CD4-positive, alpha-beta T cell treated with Interleukin-2 at 100 ng/mL for 4 hours (primary cell): ENCODE measurements at places on chromosomes 6 and 20.

DNA sequence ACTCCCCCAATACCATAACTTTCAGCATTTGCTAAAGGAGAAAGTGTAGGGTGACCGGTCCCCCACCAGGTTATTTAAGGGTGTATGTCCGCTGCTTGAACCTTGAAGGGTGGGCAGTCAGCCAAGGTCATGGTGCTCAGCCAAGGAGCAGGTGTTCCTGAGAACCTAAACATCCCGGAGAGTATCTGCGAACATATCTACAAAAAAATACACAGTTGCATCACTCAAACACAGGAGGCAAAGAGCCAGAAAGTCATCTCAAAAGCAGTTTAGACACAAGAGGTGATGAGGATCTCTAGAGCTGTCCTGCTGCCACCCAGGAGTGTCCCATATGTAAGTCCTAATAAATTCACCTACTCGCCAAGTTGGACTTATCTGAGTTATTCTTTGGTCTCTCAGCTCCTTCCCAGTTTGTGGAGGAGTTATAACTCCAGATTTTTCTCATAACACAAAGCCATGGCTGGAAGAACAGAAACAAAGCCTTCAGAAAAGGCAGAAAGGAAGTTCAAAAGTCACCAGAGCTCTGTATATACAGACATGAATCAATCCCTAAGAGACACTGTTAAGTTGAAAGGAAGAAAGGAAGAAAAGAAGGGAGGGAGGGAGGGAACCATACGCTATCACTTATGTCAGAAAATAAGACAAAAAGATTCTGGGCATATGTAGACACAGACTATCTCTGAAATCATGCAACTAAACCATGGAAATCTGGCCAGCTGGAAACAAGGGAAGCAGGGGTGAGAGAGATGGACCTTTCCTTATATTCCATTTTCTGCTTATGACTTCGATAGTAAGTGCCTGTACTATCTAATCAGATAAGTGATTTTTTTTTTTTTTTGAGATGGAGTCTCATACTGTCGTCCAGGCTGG lies 11.3 kb downstream of the MBOAT1 start:
- DNase-seq = no peak

GRCh38 chr6:72534236-72534635 lies 87.6 kb upstream of the KCNQ5 start:
- no peak for DNase-seq

DNA sequence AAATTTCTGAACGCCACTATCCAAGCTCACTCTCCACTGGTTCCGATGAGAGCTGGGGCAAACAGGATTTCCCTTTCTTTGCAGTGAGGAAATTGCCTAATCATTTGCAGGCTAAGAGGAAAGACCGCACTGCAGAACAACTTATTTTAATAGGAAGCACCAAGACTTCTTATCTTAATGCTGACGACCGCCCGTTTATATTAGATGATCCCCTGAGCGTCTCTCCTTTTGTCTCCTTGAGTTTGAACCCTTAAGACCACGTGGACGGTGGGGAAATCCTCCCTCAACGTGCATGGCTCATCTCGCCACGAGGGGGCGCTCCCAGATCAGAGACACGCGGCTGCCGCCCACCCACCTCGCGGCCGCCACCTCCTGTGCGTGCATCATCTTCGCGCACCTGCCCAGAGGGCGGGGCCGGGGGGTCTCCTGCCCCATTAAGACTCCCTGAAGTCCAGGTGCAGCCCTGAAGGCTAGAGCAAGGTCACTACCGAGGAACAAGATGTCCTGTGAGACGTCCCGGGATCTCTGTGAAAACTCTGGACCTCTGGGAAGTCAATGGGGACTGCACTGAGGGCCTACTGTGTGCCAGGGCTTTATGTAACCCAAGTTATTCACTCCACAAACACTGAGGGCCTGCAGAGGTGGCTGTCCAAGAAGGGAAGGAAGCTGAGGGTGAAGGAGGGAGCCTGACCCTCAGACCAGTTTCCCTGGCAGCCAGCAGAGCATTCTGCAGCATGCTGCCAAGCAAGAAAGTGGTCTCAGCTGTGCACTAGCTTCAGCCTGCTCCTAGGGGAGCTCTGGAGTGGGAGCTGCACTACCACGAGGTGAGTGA lies 28.1 kb downstream of the PDYN start:
- peak; percentile 57 for DNase-seq

- DNase-seq = no peak
Observed at GRCh38 chr6:39055661-39056060, 7.1 kb downstream of the GLP1R start.

DNA sequence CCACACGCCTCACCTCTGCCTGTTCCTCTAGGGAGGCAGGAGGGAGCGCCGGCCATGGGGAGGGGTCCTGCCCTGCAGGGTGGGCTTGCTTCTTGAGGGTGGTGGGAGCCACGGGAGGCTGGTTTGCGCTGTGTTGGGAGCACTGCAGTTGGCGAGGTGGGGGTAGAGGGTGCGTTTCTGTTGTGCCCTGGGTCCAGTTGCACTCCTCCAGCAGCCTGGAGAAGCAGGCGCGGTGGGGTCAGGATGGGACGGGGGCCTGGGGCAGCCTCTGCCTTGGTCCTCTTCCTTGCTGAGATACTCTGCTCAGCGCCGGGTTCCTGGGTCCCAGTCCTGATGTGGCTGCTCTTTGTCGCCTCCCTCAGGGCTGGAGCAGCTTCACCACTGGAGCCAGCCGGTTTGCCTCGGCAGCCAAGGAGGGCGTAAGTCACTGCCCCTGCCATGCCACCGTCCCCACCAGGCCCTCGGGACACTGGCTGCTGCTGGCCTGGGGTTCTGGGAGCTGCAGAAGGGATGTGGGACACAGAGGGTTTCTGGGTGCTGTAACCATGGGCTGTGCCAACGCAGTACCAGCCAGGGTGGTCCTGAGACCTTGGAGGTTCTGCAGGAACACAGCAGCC lies 8.4 kb downstream of the ARFGAP1 start:
- DNase-seq = no peak

DNA sequence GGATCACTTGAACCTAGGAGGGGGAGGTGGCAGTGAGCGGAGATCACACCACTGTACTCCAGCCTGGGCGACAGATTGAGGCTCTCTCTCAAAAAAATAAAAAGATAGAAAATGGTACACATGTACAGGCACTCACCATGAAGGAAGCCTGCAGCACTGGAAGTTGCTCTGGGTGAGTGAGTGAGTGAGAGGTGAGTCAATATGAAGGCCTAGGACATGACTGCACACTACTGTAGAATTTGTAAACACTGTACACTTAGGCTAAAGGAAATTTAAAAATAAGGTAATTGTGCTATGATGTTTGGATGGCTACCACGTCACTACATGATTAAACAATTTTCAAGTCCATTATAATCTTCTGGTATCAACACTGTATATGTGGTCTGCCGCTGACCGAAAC lies 216.2 kb downstream of the FOXC1 start:
- DNase-seq = no peak

DNA sequence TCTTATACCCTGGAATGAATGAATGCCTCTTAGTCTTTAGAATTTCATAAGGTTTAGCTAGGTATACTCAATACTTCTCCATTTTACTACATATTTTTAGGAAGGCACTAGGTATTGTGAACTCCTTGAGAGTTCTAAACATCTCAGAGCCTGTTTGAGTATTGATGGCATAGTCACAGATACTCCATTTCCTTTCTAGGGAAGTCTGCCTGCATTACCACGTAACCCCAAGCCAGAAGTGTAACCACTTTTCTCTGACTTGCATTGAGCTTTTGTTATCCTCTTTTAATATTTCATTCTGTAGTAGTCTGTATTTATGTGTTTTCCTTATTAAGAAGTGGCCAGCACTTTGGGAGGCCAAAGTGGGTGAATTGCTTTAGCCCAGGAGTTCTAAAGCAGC lies 12.2 kb downstream of the TOP1 start:
- DNase-seq = peak; percentile 16

DNA sequence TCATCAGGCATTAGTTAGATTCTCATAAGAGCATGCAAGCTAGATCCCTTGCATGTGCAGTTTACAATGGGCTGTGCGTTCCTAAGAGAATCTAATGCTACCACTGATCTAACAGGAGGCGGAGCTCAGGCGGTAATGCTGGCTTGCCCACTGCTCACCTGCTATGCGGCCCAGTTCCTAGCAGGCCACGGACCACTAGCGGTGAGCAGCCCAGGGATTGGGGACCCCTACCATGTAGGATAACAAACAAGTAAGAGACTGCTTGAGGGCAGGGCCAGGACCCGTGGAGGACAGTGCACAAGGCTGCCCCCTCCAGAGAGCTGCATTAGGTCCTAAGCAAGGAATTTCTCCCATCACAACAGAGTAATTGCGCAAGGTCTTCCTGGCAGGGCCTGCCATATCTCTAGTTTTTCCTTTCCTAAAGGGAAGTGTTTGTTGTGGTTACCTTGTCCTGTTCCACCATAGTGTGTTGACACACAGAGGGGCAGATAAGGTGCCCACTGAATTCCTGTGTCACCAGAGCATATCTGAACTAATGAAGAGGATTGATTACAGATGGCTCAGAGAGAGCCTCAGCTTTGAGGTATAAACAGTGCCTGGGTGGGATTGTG lies 58.0 kb downstream of the PACRG start:
- no peak for DNase-seq

GRCh38 chr6:88378639-88379038 lies 212.5 kb upstream of the CNR1 start:
- no peak for DNase-seq

DNA sequence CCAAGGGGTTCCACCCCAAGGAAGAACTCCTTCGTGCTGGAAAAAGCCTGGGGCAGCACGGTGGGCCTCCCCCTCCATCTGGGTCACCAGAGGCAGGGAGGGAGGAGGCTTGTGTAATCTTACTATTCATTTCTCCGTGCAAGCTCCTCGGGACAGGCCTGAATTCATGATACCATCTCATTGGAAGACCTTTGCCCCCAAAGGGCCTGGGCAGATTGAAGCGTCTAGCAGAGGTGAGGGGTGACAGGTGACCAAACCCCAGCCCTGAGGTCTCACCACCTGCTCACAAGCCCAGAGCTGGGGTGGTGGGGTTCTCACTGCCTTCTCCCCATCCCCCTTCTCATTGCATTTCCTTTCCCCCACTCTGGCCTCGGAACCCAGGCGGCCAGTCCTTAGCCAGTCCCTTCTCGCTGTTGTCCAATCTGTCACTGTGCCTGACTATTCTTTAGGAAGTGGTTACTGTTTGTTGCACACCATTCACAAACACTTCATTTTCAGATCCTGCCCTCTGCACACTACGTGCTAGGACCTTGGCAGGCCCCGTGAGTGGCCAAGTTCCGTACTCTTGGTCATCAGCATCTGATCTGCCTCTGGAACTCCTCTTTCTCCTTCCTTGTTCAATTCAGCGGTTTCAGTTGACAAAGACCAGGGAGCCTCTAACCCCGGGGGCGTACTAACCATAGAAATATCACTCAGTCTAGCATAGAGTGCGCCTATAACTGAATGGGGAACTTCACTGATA lies 137.1 kb downstream of the LY86 start:
- DNase-seq = no peak

- DNase-seq = no peak
Observed at GRCh38 chr6:159359581-159360297, 190.5 kb downstream of the FNDC1 start.

- DNase-seq = no peak
Observed at GRCh38 chr6:143087856-143088255, 27.2 kb downstream of the AIG1 start.

GRCh38 chr6:45514454-45515230 lies 136.9 kb upstream of the SUPT3H start:
- no peak for DNase-seq

- DNase-seq = no peak
Observed at GRCh38 chr6:40552941-40553340, 34.2 kb downstream of the LRFN2 start.

DNA sequence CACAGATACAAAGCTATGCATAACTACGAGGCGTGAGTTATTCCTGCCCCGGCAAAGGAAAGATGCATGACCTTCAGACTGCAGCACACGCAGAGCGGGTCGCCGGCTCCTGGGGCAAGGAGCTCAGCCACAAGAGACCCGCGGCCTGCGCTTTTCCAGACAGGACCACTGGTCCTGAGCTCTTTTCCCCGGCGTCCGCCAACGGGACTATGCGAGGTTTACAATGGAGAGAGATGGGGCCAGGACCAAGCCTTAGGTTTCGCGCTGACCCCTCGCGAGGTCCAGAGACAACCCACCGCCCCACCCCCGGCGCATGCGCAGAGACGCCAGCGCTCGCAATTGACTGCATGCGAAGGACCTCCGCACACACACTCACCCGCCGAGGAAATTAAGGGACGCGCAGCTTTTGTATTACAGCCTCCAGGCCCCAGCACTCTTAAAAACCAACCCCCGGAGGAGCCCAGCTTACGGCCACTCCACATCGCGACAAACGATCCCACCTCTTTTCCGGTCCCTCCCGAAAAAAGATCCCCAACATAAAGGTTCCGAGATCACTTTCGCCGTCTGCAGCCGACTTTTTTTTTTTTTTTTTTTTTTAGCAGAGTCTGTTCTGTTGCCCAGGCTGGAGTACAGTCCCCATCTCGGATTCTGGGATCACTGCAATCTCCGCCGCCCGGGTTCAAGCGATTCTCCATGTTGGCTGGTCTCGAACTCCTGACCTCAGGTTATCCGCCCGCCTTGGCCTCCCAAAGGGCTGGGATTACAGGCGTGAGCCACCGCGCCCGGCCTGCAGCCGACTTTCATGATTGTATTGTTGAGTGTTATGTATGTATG lies at the start of gene COQ3:
Gene COQ3 (minus strand): TSS at position 498 of the 834 bp plus-strand sequence. CDS start 16 bp downstream, at position 482.
- DNase-seq = peak; percentile 74

DNA sequence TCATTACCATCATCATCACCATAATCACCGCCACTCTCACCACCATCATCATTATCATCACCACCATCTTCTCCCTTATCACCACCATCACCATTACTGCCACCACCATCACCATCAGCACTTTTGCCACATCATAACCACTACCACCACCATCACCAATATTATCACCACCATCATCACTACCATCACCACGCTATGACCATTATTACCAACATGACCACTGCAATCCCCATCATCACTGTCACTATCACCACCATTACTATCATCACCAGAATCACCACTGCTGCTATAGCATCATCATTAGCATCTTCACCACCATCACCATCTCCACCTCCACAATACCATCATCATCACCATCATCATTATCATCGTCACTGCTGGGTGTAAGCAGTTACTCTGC lies 25.6 kb downstream of the CST1 start:
- no peak for DNase-seq

DNA sequence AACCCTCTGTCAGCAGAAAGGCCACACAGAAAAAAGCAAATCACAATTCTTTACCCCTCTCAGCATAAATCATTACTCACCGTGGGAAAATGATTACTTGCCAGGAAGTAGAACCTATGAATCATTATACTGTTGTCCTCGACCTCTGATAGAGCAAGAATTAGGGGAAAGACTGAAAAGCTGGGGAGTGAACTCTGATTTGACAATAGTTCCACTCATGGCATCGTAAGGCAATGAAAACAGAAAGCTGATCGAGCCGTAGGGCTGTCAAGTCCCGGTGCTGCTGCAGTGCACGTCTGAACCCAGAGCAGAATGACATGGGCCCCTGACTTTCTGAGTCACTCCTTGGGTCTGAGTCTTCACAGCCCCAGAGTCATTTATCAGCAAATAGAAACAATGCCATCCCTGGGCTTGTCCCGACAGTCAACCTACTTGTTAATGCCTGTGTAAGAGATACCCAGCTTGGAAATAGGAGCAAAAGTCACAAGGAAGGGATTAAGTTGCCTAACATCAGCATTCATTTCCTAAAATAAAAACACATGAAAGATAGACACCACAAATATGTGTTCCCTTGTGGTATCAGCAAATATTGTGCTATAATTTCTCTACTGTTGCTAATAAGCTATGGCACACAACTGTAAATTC lies 224.8 kb upstream of the MARCKS start:
- peak; percentile 44 for DNase-seq
